ENCODE measurements at places on chromosomes 3 and 15.

GRCh38 chr15:101193120-101193644 lies 58.7 kb downstream of the CHSY1 start:
- no peak for DNase-seq

- no peak for DNase-seq
Observed at GRCh38 chr15:58479941-58480340, 48.1 kb downstream of the LIPC start.

GRCh38 chr15:48592933-48593332 lies 52.6 kb downstream of the FBN1 start:
- DNase-seq, result no peak

GRCh38 chr3:20890111-20890519 lies 704.1 kb upstream of the SGO1 start:
- no peak for DNase-seq

DNA sequence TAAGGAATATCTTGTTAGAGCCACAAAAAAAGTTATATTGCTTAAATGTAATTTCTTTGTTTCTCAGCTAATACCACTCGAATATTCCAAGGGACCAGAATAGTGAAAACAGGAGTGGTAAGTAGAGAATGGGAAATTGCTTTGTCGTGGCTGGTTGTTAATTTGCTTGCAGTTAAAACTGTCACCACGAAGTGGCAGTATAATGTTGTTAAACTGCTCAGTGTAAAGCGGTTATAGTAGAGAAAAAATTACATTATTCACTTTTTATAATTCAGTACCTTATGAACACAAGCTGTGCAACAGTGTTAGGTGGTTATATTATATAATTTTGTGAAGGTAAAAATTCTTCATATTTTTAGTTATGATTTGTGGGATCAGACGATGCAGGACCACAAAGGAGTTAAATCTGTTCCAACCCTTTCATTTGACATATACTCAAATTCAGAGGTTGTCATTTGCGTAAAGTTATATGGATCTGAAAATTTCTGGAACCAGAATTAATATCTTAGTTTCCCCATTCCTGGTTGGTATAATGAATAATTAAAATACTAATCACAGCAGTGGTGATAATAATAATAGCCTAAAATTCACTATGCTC lies 171.8 kb downstream of the FEZF2 start:
- no peak for DNase-seq

DNA sequence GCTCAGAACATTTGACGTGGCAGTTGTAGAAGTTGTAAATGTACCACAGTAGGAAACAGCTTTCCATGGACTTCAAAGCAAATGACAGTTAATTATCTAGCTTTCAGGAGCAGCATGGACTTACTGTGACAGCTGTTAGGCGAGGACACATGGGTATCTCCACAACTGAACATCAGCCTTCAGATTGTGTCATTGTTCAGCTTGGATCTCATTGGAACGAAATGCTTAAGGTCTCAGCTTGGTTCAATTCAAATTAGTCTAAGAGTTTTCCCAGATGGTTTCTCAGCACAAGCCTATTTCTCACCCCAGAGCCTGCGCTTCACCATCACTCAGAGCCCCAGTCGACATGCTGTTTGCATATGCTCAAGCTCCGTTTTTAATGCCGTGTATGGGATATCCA lies 21.1 kb upstream of the GYG1 start:
- no peak for DNase-seq

GRCh38 chr3:167772992-167773391 lies 37.5 kb downstream of the SERPINI1 start:
- DNase-seq, result no peak

DNA sequence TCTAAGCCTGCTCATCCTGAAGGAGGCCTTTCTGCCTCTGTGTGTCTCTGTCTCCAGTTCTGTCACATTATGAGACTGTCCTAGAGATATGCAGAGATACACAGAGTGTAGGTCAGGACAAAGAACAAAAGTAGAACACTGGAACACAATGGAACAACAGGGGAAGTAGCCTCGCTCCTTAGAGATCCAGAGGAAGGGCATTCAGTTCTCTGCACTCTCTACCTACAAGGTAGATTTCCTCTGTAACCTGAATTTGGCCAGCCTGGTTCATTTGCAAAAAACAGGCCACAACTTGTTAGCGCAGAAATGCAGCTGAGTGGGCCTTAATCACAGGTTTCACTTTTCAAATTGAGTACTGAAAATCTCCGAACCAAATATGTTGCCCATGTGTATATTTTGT lies 19.4 kb downstream of the NEK10 start:
- DNase-seq, result no peak

GRCh38 chr3:113783980-113784379 lies 37.1 kb downstream of the ATP6V1A start:
- no peak for DNase-seq

DNA sequence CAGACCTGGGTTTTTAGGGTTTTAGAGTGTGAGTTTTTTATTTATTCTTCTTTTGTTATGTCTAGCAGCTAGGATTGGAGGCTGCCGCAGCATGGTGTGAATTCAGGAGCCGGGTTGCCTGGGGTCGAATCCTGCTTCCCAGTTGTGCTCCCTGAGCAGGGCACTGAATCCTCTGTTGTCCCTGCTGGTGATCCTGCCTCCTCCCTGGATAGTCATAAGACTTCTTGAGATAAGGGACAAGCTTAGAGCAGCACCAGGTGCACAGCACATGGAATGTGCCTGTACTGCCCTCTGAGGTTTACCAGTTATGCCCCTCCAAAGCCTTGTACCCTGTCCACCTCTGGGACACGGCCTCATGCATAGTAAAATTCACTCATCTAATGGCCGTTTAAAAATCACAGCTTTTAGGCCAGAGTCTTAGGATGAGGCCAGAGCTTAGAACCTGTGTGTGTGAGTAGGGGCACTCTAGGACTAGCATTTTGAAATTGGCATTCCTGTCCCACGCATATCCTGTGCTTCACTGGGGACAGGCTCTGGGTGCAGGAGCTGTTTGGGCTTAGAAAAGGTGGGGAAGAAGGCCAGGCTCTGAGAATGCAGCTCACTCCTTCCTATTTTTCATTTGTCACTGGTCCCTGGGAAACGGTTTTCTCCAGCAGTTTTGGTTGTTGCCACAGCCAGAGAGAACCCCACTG lies 47.7 kb downstream of the CHCHD6 start:
- DNase-seq, result no peak

DNA sequence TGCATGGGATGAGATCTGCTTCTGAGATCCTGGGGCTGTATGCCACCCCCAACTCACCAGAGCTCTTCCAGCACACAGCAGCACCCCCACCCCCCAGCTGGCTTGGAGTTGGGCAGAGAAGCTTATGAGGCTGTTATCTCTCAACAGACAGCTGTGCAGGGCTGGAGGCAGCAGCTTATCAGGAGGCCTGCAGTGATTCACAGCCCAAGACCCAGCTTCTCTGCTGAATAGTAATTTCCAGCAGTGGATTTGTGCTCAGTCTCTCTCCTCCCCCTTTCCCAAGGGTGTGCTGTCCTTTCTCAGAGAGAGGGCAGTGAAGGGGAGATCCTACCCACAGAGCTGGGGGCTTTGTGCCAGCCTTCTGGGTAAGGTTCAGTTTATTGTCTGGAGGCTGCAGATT lies 2.1 kb downstream of the RPP25 start:
- DNase-seq, result no peak

DNA sequence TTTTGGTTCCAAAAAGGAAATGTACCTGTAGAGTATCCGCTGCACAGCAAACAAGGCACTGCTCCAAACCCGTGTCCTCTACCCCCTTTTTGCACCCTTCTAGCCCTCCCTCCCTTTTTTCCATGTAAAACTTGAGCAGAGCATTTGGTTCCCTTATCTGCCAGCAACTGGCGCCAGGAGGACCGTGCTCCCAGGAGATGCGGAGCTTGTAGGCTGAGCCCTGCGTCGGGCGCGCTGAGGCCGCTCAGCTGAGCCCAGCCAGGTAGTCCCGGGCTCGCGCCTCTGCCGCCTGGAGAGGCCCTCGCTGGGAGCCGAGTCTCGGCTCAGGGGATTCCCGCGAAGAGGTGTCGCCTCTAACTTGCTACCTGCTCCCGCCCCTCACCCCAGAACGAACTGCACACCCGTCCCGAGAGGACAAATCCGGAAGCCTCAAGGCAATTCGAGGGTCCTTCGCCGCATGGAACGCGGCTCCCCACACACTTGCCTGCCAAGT lies 575 bp downstream of the TRPM7 start:
- peak; percentile 17 for DNase-seq

- DNase-seq, result peak; percentile 81
Observed at GRCh38 chr3:115469649-115470048, 153.7 kb upstream of the GAP43 start.

DNA sequence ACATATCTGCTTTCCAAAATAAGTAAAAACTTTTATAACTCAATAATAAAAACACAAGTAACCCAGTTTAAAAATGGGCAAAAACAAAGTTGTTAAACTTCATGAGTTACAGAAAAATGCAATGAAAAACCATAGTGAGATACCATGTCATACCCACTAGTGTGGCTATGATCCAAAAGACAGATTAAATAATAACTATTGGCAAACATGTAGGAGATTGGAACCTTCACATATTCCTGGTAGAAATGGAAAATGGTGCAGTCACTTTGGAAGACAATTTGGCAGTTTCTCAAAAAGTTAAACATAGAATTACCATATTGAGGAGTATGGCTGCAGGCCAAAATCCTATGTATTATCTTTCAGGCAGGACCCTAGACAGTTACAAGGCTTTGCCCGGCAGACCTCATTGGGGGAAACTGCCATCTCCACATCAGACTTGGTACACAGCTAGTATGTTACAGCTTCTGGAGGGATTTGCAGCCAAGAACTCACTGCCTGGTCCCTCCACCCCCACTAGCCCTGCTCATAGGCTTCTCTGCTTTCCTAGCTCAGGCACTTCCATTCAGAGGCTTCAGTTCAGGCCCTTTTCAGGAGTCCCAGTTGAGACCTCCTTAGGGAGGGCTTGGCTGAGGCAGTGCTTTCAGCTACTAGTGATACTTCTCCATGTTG lies 147.8 kb downstream of the NEK10 start:
- no peak for DNase-seq

DNA sequence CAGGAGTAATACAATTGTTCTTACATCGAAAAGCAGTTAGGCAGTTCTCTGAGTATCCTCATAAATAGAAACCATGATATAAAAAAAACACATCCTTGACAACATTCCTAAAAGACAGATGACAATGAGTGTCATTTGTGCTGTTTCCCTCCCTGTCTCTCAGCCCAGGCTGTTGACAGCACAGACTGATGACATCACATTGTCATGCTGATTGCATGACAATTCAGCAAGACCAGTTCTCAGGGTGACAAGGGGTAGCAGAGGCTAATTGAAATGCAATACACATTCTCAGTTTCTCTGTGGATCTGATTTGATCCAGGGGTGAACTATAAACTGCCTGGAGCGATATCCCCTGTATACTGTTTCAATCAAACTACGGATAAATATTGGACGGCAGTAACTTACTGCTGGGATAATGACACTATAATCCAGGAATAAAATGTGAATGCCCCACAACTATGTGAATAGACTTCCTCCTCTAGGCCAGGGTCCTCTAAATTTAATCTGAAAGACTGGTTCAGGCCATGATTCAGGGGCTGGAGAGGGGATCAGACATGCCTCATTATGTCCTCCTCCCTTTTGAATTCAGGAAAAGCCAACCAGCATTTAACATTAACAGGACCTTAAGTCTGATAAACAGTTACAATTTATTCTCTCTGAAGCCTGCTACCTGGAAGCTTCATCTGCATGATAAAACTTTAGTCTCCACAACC lies 16.7 kb upstream of the EIF1B start:
- no peak for DNase-seq

DNA sequence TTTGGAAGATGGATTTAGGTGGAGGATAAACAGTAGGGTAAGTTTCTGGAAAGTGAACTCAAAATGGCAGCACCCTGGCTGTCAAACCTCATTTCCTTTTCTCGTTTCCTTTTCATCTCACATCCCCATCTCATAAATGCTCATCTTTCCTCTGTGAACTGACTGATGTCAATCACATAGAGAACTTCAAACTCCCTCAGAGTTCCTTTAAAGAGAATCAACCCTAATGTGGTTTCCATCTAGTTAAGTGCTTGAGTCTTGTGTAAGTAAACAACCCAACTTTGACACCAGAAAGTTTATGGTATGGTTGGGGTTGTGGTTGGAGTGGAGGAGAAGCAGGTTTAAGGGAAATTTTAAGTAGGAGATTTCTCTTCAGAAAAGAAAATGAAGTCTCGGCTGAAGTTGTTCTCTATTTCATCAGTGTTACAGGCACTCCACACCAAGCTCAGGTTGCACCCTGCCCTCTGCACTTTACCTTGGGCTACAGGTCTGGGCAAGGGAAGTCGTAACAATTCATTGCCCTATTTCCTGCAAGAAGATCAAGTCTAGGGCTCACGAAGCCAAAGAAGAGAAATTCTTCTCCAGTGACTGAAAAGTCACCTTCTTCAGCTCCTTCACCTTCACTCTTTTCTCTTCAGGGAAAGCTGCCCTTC lies 34.4 kb upstream of the TNIK start:
- DNase-seq, result no peak
